ENCODE measurements at places on chromosomes 4 and X.

GRCh38 chrX:68332201-68332731, 101.0 kb downstream of the OPHN1 start:
- no peak for DNase-seq

- no peak for DNase-seq
These were observed 23.6 kb upstream of the SPON2 start for GRCh38 chr4:1195891-1196401.

DNA sequence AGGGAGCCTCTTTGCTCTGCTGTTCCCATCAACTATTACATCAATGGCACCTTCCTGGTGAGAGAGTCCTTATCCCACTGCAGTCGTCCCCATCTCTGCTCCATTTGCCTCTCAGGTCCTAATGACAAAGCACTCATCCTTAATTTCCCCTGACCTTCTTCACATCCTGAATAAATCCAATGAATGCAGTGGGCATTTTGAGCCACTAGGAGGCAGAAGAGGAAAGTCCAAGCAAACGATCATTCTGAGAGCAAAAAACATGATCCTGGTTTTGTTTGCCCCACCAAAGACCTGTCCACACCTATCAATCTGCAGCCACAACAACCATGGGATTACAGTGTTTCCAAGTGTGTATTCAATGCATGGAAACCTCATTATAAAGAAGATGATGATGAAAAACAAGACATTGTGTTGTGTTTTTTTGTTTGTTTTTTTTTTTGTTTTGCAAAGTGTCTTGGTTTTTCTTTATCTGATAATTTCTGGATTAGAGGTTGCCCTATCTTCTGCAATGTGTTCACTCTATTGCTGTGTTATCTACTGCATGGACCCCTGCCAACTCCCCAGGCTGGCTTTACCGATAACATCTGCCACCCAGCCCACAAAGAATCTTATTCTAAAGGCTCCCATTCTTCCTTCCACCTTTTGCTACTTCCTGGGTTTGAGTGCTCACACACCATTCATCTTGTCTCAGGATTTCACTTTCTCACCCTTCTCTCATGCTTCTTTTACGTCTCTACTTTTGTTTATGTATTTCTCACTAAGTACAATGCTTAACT, 207.2 kb downstream of the NLGN4X start:
- DNase-seq, result no peak

DNA sequence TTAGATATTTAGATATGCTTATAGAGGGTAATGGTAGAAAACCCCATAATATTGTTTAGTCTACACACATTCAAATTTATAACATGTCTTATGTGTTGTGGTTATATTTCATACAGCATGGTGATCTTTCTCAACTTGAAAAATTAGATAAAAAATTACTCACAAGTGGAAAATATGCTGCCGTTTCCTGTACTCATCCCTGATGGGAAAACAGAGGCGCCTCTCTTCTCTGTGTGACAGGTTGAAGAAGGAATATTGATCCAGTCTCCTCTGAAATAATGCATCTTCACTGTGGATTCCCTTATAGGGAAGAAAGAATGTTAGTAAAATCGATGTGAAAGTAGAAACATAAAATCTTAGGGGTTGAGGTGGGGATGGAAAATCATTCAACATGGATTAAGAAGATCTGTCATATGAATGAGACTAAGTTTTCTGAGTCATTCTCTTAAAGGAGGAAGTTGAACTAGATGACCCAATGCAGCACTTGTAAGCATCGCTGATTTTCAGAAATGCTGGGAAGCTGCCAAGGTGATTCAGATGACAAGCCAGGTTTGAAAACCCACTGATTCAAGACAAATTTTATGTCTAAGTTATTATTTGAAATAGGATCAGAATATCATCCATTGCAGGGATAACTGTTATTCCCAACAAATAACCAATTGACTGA, 70.7 kb downstream of the ANKRD50 start:
- no peak for DNase-seq

DNA sequence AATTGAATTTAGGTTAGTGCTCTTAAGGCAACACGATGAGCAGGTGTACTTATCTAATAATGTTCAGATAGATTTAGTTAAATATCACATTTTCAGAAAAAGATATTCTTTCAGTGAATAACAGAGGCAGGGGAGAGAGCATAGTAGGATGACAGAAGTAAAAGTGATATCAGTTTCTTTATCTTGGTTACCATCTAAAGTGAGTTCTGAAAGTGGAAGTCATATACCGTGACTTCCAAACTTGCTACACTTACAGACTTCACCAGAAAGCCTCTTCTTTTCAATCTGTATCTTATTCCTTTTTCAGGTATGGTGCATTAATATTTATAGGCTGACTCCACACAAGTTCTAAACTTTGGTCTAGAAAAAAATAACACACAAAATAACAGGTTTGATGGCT, 124.9 kb downstream of the POU4F2 start:
- no peak for DNase-seq

DNA sequence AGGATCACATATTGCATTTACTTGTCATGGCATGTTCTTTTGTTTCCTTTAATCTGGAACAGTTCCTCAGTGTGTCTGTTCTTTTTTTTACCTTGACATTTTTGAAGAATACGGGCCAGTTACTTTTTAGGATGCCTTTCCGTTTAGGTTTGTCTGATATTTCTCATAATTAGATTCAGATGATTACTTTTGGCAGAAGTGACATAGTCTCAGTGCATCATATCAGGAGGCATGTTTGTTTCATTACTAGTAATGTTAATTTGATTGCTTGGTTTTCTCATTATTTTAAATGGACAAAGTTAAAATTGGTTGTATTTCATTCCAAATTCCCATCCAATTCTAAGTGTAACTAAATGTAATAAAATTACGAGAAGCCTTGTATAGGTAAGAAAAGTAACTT, 8.3 kb downstream of the POLR2B start:
- no peak for DNase-seq

DNA sequence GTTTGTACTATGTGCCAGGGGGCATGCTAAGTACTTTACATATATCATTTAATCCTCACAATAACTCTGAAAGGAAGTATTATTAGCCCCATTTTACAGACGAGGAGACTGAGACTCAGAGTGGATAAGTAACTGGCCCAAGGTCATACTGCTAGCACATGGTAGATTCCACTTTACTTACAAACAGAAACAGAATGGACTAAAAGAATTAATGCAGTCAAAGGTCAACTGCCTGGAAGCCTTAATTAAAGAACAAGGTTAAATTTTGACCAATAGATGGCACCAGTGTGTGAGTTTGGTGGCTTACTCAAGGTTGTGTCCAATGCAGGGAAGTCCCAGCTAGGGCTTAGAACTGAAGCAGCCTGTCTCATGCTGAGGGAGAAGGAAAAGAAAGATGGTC, 4.7 kb downstream of the RIPPLY1 start:
- no peak for DNase-seq

GRCh38 chrX:36019125-36019524, 99.6 kb downstream of the CFAP47 start:
- no peak for DNase-seq

DNA sequence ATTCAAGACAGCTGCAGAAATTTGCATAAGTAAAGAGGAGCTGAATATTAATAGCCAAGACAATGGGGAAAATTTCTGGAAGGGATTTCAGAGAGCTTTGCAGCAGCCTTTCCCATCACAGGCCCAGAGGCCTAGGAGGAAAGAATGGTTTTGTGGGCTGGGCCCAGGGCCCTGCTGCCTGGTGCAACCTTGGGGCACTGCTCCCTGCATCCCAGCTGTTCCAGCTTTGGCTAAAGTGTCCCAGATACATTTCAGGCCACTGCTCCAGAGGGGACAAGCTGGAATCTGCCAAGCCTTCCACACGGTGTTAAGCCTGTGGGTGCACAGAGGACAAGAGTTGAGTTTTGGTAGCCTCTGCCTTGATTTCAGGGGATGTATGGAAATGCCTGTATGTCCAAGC, 185.6 kb upstream of the SFRP2 start:
- DNase-seq, result no peak

- DNase-seq, result no peak
These were observed 35.8 kb upstream of the MID1 start for GRCh38 chrX:10656214-10656613.

GRCh38 chrX:77436271-77436670, 10.9 kb upstream of the FGF16 start:
- no peak for DNase-seq

GRCh38 chr4:84317513-84317912, 181.6 kb downstream of the NKX6-1 start:
- no peak for DNase-seq

GRCh38 chrX:76439188-76439587, 11.7 kb downstream of the MAGEE1 start:
- no peak for DNase-seq

DNA sequence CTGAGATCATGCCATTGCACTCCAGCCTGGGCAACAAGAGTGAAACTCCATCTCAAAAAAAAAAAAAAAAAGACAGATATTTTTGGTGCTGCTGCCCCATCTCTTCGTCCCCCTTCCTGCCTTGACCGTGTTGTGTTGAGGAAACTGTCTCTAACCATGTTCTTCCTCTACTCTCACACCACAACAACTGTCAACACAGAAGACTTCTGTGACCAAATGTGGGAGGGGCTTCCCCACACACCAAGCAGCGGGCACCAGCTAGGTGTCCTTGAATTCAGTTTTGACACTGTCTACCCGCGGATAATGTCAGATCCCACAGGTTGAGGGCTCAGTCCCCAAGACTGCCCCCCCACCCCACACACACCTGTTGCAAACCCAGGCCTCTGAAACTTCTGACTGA, 104.7 kb upstream of the BCOR start:
- no peak for DNase-seq

- DNase-seq, result no peak
These were observed 551.5 kb upstream of the ZFP42 start for GRCh38 chr4:187444061-187444460.

- DNase-seq, result no peak
These were observed at the start of gene TMEM35A for GRCh38 chrX:101078716-101079598. TMEM35A (plus strand) TSS chrX:101078879; CDS start chrX:101079003, 124 bp downstream.

DNA sequence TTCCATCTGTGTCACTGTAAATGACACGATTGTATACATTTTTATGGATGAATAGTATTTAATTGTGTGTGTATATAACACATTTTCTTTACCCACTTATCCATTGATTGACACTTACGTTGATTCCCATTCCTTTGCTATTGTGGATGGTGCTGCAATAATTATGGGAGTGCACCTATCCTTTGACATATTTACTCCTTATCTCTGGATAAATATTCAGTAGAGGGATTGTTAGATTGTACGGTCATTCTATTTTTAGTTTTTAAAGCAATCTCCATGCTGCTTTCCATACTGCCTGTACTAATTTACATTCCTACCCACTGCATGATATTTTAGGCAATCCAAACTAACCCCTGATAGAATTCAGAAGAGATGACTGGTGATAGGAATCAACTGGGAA, 980.1 kb downstream of the FSTL5 start:
- no peak for DNase-seq

- no peak for DNase-seq
These were observed 84.6 kb downstream of the THOC2 start for GRCh38 chrX:123648028-123648810.

GRCh38 chr4:53786632-53787031, 195.3 kb upstream of the LNX1 start:
- no peak for DNase-seq

DNA sequence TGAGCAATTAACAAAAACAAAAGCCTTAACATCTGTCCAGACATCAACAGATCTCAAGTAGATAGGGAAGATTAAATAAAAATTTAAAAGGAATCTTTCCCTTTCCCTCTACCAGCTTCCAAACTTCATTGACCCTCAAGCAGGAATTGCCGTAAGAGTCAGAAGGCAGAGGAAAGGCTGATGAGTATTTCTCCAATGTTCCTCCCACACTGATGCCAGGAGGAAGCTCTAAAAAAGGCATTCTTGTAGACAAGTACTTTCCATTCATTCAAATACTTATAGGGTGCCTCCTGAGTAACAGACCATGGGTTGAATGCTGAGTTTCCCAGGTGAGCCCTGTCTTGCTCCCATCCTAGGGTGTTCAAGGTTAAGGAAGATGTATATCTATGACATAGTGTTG, 151.6 kb upstream of the GPC4 start:
- no peak for DNase-seq

DNA sequence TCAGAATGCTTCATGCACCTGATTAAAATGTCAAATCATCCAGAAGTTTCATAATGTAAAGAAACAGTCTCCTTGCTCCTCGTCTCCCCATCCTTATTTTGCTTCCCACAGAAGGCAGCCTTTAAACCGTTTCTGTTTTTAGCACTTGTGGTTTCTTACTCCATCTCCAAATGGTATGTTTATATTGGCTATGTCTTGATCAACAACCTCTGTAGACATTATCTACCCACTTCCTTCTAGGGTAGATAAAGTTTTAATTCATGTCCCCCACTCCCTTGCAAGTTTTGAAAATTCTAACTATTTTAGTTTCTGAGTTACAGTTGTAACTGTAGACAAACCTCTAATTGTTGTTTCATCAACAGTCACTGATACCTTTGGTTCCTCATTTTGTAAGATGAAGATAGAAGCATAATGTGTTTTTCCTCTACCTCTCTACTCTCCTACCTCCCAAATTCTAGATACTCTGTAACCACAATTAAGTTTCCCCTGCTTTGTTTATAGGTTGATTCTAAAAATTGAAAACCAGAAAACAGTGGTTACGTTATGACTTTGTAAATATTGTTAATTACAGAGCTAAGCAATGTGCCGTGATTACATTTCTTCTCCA, 291.7 kb upstream of the GATB start:
- DNase-seq, result no peak

DNA sequence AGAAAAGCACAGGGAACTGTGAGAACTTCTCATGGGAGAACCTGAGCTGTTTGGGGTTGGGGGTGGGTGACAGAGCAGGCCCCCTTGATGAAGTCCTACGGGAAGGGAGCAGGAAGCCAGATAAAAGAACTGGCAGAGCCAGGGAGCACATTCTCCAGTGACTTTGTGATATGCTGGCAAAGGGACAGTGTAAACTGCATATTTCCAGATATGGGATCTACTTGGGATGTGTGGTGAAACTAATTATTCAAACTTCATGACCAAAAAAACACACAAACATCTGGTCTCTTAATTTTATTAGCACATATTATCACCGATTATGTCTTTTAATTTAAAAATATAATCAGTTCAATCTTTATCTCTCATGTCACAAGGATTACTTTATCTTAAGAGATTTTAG, 266.0 kb downstream of the PAPSS1 start:
- DNase-seq, result no peak

- no peak for DNase-seq
These were observed 71.1 kb downstream of the HADH start for GRCh38 chr4:108060686-108061321.

DNA sequence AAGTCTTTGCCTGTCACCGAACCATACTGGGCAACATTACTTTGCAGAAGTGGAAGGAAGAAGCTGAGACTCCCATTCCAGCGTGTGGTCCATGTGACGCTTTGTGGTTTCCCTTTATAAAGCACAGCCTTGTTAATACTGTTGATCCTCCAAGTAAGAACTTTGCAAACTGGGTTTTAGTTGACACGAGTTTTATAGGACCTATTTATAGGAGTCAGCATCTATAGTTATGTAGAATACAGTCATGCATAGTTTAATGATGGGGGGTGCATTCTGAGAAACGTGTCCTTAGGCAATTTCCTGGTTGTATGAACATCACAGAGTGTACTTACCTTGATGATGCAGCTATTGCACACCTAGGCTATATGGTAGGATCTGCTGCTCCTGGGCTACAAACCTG, 1879.4 kb upstream of the TENM3 start:
- DNase-seq, result no peak

GRCh38 chr4:67700116-67700737, 728 bp downstream of the UBA6 start:
- no peak for DNase-seq

GRCh38 chr4:8774071-8774470, 97.6 kb downstream of the HMX1 start:
- no peak for DNase-seq
